ENCODE measurements at places on chromosomes 2 and 18.
A peak's percentile ranks its signal among the peaks of the same experiment; 100 is the strongest.

DNA sequence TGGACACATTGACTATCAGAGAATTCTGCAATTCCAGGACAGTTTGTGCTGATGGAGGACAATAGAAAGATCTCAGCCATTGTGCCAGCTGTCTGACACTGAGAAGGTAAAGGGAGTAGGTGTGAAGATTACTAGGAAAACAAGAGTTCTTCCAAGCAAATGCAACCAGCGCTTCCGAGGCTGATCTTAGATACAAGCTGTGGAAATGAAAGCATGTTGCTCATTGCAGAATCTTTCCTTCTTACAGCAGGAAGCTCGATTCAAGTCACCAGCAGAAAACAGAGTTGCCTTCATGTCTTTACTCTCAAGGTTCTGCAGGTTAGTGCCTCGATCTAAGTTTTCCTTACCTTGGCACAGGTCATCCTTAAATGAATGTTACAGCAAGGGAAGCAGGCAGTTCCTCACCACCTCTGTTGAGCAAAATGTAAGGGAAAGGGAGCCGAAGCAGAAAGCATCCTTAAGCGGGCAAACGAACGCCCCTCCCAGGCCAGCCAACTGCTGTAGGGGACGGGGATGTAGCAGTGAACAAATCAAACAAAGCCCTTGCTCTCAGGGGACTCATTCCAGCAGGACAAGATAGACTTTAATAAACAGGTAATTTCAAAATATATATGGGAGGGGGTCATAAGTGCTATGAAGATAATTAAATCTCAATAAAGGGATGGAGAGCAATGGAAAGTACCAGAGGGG is 54.3 kb downstream of the MARCHF4 start:
- DNase-seq: no peak

DNA sequence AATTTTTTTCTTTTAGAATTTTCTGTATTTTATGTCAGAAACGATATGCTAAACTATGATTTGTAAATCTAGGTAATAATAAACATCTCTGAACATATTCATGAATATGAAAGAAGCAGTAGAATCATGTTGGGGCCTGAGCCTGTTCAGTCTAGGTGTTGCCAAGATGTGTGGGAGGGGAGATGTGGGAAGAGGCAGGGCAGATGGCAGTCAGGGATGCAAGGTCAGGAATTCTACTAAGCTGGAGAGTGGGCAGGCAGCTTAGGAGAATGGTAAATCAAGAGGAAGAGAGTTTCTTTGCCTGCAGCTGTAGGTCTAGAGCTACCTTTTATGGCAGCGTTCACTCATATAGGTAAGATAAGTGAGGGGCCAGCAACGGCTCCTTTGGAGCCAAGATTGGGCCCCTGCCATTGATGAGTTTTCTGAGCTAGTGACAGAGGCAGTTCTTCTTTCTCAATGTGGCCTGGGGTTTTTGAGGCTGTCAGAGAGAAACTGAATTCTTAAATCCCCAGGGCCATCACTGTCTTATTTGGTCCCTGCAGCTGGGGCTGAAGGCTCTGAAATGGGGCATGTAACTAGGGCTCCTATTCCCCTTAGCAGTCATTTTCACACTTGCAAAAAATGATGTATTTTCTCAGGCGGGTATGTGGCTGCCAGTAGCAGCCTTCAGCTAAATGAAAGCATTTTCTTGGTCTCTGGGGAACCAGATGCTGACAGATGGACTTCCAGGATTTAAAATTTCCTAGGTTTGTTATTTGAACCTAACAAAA is 232.8 kb downstream of the PIK3C3 start:
- DNase-seq: peak; percentile 89

DNA sequence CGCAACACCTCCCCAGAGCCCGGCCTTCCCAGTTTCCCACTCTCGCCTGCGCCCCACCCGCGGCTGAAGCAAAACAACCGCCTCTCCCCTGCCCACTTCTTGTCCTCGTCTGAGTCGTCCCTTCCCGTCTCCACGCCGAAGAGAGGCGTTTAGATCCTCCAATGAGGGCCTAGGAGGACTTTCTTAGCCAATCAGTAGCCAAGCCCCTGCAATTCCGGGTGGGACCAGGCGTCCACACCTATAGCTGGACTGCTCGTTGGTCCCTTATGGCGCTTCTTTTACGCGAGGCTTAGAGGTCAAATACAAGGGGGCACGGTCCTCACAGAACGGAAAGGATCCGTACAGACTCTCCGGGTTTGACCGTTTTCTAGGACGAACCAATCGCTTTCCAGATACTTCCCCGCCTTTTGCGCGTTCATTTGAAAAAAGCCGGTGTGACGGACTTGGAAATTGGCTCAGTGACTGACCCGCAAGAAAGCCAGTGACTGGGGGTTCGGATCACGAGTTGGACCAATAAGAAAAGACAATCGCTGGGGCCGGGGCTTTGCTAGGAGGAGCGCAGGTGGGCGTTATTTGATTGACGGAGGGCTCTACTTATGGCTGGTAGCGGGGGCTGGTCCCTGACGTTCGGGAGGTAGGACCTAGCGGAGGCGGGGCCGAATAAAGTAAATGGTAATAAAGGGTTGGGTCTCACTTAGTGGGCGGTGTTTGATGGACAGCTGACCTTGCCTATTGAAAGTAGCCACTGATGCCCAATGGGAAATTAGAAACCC is 581 bp upstream of the PPM1B start:
- peak; percentile 100 for DNase-seq

- DNase-seq: no peak
These were observed 58.4 kb downstream of the LRPPRC start for GRCh38 chr2:43937269-43937820.

GRCh38 chr18:55265984-55266383 is 306.7 kb upstream of the CCDC68 start:
- DNase-seq: no peak

DNA sequence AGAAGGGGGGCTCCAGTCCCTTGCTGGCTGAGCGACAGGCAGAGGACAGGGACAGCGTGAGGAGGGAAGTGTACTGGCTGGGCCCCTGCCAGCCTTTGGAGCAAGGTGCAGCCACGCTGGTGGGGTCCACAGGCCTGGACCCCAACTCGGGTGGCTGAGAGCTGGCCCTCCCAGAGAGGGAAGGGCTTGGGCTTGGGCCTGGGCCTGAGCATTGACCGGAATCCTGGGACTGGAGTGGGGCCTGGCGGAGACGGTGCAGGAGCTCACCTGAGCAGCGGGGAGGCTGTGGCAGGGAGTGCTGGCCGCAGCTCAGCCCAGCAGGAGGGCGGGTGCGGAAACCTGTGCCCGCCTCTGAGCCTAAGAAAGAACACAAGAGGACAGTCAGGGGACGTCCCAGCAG is 27.9 kb downstream of the KCNIP3 start:
- DNase-seq: no peak

DNA sequence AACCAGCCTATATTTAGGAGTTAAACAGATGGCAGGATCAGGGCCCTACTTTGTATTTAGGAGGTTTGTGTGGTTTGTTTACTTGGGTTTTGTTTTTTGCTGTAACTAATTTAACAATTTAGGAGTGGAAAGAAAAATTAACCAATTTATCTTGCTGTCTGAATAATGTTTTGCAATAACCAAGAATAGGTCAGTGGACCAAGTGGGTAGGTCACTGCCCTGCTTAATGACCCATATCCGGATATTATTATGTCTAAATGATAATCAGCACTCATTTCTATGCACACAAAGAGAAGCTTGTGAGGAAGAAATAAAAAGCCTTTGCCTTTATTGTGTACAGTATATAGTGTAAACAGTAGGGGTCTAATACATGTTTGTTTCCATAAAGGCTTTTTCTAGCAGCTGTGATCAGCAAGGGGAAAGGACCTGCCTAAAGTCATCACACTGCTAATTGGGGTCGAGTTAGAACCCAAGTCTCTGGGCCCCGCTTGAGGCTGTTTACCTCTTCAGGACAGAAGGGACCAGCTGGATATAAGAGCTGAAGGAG is 76.6 kb downstream of the TGOLN2 start:
- DNase-seq: no peak

DNA sequence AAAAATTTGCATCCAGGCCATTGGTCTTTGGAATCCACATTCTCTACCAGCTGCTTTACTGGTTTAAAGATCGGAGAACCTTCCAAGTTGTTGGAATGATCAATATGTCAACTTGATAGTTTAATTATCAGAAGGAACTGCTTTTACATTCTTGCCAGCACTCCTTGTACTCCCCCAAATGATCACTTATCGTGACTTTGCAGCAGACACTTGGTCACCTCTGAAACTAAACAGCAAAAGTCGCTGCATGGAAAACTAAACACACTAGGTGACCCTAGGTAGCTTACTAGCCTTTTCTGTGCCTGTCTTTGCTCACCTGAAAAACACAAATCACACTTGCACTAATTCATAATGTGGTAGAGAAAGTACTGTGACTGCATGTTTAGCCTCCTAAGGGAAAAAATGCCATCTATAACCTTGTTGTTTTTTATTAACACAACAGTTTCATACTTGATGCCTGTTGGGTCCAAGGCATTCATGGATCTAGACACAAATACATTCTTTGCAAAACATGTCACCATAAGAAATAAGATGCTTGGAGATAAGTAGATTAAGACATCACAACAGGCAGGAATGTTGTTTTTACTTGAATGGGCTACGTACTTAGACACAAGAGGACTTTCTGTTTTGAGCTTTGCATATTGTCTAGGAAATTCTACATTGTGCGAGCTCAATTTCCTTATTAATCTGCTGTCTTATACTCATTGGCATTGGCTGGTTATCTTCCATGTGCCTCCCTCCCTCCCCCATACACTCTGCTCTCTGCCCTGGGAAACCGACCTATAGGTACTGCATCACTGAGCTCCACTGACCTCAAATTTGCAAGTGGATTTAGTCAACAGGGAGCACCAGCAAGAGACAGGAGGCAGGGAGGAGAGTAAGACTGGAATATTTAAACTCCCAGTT is 219.1 kb upstream of the STK17B start:
- no peak for DNase-seq

DNA sequence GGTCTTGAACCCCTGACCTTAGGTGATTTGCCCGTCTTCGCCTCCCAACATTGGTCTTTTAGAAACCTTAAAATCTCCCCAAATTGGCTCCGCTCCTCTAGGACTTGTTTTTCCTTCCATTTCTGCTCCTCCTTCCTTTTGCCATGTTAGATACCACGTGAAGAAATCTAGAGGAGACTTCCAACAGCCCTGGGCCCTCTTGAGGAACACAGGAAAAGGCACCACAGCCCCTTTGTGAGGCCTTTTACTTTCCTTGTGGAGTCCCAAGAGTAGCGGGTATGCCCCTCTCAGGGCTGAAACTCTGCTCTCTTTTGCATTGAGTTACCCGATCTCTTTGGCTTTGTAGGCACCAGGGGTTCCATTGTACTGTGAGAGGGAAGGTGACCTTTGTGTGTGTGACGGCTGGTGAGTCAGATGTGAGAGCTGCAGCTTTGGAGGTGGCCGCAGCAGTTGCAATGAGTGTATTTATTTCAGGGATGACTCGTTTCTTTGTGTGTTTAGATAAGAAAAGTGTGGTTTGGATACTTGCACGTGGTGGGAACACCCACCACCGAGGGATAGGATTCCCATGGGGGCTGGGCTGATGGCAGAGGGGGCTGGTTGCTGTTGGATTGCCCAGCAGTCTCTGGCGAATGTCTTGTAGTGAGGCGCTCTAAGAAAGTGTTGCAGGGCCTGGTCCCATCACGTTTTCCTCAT is 218.4 kb upstream of the HS6ST1 start:
- no peak for DNase-seq

DNA sequence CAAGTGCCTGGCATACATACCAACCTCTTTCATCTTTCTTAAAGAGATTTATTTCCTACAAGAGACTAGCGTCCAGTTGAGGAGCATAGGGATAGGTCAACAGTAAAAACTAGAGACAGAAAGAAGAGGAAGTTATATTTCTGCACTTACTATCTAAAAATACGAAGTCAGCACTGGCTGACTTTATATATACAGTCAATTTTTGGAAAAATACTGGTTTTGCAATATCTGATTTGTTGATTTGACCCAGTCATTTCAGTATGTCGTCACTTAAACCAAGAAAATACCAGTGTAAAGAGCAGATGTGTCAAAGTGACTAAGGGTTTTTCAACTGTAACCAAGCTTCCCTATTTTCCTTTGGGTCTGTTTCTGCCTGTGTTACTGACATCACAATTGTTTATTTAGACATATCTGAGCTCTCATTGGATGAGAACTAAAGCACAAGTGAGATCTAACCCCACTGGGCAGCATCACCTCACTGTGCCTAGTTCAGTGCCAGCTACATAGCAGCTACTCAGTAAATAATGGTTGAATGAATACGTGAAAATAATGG is 23.0 kb downstream of the CYTIP start:
- no peak for DNase-seq

DNA sequence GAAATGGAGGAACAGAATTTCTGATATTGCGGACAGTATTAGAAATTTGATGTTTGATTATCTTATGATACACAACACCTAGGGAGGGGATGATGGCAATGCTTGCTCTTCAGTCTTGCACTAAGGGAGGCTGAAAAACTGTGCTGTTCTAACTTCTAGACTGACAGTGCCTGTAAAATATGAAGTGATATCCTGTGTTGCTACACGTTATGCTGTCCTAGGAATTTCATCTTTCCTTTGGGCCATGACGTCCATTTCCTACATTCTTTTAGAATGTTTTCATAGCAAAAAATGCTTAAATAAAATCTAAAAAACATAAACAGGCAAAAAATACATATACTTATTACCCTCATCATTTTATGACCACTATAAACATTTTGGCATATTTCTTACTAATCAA is 55.3 kb downstream of the OSBPL1A start:
- DNase-seq: no peak

DNA sequence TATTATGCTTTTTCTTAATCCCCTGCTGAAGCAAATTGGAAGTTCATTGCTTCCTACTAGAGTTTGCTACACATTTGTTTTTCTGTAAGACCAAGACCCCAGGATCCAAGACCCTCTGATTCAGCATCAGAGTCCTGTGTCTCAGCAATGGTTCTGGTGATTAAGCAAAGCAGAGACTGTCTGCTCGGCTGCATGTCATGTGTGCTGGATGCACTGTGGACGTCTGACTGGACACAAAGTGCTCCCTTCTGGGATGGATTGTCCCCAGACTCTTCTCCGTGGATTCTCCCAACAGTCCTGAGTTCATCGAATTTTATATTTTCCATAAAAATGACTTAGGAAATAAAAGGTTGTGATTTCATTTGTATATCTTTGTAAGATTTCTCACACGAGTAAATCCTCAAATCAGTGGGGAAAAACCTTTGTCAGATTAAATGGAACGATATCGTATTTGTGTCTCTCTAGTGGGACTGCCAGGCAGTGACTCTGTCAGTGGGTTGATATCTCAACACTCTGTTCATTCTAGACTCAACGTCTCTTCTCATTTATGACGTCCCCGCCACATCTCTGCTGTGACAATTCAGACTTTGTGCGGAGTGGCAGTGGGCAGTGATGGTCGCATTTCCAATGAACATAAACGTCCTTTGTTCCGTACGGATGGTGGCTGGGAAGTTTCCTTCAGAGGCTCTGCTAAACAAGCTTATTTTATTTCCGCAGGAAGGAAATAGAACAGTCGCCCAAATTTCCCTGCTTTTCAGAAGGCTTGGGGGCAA is 58.6 kb downstream of the NCAPH start:
- DNase-seq: no peak

Data from cerebellar cortex (tissue), 1 donor.